ENCODE measurements at places on chromosomes 1 and 21. TPM values are rescaled to one million over a fixed set of nuclear protein-coding genes. Genes with fewer than 3 reads are reported as not detected.

Gene TMEM240
- total RNA-seq: 0.24 TPM

Gene ADGRL4
- not detected for total RNA-seq

Gene SDC3
- 8.2 TPM for total RNA-seq

Gene PRAMEF13
- 0.09 TPM for total RNA-seq

Gene RGS16
- total RNA-seq: 0.16 TPM

Gene FABP3
- total RNA-seq: not detected

Gene CHRM3
- 0.02 TPM for total RNA-seq

Gene DEPDC1
- 15.3 TPM for total RNA-seq

Gene LRRIQ3
- 0.58 TPM for total RNA-seq

Gene PEAR1
- total RNA-seq: 5.0 TPM

Gene SPATA21
- 0.04 TPM for total RNA-seq

Gene IL12RB2
- 0.14 TPM for total RNA-seq

Gene COL11A1
- 3.2 TPM for total RNA-seq

Gene KLHDC9
- 1.5 TPM for total RNA-seq

Gene ADGRL2
- total RNA-seq: 8.8 TPM

Gene LENEP
- not detected for total RNA-seq

Gene ARTN
- total RNA-seq: 0.10 TPM

Gene COL8A2
- 0.14 TPM for total RNA-seq

Gene RGS18
- total RNA-seq: not detected

Gene CAMK1G
- total RNA-seq: 0.43 TPM

Gene USH2A
- under 0.01 TPM for total RNA-seq

Gene ATP6V1G3
- total RNA-seq: not detected

Gene CNN3
- total RNA-seq: 59.2 TPM

Gene RIMS3
- total RNA-seq: 1.3 TPM

All from A549 treated with dexamethasone at 1 μM for 4 hours (cell line).